ENCODE measurements at places on chromosomes 16 and 17.

GRCh38 chr17:2655546-2655945 lies 56.0 kb downstream of the CLUH start:
- no peak for DNase-seq

GRCh38 chr17:74917430-74917829 lies 5.6 kb downstream of the USH1G start:
- DNase-seq: no peak

DNA sequence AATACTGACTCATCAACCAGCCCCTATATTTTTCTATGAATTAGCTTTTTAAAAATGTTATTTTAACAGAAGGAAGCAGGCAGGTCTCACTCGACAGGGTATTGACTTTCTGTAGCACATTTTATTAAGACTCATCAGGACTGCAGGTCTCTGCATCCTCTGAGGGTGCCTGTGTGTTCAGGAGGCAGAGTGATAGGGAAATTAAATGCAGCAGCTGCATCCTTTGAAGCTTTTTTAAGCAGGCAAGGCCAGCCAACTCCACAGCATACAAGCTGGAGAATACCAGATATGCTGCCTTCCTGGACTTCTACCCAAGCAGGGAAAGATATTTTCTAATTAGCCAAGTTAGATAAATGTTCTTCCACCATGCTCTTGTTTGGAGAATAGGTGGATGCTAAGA lies 124.9 kb downstream of the WSCD1 start:
- no peak for DNase-seq

GRCh38 chr17:76598004-76598439 lies 12.4 kb upstream of the ST6GALNAC2 start:
- no peak for DNase-seq

DNA sequence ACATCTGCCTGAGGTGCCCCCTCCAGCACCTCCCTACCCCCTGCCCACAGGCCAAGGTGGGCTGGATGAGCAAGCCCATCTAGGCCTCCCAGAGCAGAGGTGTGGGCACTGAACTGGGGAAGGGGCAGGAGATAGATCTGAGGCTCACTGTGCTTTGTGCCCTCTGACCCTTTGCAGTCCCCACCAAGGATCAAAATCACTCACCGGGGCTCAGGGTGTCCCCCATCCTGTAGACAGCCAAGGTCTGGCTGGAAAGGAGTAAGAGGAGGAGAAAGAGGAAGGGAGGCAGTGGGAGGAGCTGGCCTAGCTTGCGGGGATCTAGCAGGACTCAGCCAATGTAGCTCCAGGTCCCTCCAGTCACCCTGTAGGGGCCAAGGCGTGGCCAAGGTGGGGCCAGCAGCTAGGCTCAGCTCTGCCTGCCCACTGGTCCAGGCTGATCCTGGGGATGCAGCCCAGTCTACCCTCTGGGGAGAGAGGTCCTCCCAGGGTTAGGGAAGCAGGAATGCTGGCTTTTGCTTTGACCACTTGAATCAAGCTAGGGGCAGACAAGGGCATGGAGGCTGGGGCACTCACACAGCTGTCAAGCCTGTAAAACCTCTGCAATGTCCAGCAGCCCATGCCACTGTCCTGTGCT lies 1.8 kb downstream of the SLC12A4 start:
- peak; percentile 60 for DNase-seq

GRCh38 chr17:43907425-43907981 lies at the start of gene MPP2:
Gene MPP2, minus strand, starts transcription at chr17:43907536. Its CDS starts 3,076 bp downstream, at chr17:43904460.
- peak; percentile 70 for DNase-seq

DNA sequence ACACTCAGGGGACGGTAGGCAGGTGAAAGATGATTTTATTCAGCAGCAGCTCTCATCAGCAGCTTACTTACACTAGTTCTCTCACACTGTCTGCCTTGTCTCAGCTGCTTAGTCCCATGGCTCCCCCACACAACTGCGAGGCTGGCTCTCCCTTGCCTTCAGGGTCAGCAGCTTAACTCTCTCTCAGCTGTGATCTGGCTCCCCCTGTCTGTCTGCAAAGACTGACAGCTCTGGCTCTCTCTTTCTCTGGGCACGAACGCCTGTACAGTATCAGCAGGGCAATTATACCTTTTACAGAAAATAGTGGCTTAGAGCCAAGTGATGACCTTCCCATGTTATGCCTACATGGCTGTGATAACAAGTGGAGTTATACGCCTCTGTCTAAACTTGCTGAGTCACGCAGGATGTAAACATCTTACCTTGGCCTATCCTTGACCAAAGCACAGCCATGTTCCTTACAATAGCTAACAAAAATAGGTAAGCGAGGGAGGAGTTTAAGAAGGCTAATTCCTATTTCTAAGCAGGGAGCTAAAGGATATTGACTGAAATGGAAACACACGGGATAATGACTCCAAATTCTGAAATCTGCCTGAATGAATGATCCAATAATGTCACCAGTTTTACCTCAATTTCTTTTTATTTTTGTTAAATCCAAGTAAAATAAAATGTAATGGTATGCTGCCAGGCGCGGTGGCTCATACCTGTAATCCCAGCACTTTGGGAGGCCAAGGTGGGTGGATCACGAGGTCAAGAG lies 1.1 kb upstream of the NDUFAB1 start:
- peak; percentile 4 for DNase-seq

DNA sequence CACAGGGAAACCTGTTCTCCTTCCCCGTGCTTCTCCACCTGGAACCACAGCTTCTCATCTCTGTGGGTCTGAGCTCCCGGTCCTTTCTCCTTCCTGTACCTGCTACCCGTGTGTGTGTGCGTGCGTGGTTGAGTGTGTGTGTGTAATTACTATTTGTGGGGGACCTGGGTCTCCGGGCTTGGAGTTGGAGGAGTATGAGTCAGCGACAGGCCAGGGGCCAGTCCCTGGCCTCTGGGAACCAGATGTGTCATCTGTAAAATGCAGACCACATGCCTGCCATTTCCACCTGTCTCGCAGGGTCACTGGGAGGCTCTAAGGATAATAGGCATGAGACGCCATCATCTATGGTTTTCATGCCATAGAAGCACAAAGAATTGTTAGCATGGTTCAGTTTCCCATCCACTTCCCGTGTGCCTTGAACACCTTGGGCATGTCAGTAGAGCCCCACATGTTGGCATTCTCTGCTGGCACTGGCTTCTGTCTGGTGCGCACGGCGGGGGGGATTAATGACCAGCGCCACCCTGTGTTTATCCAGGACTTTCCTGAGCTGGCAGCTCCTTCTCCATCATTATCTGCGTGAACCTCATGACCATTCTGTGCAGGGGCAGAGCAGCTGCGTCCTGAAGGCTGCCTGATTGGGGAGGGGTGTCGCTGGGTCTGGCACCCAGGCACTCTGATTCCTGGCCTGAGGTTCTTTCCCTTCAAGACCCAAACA lies 1.5 kb downstream of the ZNF205 start:
- DNase-seq: no peak

DNA sequence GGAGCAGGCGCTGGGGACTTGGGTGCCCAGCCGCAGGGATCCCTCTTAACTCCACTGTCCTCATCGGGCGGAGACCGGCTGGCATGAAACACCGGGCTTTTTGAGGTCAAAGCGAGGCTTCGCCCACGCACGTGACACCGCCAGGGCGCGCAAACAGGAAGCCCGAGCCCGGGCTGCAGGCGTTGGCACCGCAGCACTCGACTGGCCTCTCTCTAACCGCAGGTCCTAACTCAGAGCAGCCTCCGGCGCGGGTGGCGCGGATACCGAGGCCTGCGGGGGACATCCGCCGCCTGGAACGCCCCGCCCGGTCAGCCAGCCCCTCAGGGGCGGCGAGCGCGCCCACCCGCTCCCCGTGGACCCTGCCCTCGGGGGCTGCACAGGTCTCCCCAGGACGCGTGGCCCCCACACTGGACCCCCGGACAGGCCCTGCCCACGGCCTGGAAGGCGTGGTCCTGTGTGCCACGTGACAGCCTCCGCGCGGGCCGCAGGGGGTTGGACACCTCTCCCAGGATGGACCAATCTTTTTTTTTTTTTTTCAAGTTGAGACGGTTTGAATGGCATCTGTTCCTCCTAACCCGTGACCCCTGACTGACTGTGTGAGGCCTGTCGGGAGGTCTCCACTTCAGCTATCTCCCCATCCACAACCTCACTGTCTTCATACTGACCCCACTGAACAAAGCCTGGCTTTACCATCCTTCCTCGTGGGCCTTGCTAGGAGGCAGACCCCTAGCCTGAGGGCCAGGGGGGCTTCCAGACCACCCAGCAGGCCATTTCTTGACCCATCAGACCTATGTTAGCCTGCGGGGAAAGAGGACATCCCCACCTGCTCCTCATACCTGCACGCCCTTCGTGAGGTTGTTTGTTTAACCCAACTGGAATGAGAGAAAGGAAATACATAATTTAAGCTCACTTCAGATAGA lies 8.4 kb upstream of the SLC47A2 start:
- DNase-seq: no peak

GRCh38 chr16:68646953-68647659 lies 2.0 kb downstream of the CDH3 start:
- no peak for DNase-seq

DNA sequence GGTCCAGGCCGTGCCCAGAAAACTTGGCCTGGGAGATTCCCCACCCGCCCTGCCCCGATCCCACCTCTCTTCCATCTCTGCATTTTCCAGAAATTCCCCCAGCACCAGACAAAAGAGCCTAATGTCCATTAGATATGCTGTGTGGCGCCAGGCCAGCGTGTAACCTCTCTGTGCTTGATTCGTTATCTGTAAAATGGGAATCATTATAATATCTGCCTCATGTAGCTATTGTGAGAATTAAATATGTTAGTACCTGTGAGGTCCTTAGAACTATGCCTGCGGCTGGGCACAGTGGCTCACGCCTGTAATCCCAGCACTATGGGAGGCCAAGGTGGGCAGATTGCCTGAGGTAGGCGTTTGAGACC lies 33.6 kb upstream of the IL21R start:
- no peak for DNase-seq

- DNase-seq: no peak
Measured at GRCh38 chr17:60326702-60327101, 65.2 kb downstream of the USP32 start.
